ENCODE measurements at places on chromosomes 5 and 9.

GRCh38 chr5:1507014-1507375, 16.8 kb downstream of the LPCAT1 start:
- no peak for DNase-seq

- no peak for DNase-seq
Observed at GRCh38 chr5:111472579-111472978, 39.8 kb downstream of the STARD4 start.

DNA sequence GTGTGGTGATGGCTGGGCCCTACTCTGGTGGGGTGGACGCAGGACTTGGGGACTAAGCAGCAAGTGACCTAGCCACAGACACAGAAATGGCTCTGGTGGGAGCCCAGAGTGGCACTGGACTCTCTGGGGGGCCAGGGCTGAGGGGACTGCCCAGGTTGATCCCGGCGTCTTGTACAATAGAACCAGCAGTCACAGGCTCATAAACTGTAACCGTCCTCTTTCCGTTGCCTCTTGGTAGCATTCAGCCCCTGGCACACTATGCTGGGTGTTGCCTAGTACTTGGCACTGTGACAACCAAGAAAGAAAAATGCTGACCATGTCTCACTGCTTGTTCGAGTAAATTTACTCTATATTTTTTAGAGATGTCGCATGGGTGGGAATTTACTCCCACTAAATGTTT, 80.5 kb downstream of the DAB2IP start:
- no peak for DNase-seq

GRCh38 chr5:25056836-25057235, 412.1 kb upstream of the CDH10 start:
- no peak for DNase-seq

- DNase-seq, result no peak
Observed at GRCh38 chr9:100466829-100467221, 6.1 kb upstream of the TMEFF1 start.

DNA sequence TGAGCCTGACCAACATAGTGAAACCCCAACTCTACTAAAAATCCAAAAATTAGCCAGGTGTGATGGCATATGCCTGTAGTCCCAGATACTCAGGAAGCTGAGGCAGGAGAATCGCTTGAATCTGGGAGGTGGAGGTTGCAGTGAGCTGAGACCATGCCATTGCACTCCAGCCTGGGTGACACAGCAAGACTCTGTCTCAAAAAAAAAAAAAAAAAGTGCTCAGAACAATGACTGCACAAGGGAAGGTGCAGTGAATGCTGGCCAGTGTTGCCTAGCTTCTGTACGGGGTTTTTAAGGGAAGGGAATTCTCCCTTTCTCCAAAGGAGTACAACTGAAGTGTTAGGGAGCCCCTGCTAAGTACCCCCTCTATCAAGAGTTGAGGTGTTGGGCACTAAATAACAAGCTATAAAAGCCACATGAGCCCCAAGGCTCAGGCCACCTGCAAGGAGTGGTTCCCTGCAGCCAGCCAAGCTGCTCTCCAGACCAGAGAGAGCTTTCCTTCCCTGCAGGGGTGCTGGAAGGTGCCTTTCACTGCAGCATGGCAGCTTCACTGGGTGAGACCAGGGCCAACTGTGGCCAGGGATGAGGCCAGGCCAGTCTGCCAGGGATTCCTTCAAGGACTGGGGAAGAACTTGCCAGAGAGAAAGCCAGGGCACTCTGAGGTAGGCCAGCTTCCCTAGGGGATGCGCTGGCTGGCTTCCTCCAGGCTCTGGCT, 14.8 kb downstream of the GADD45G start:
- no peak for DNase-seq

- no peak for DNase-seq
Observed at GRCh38 chr5:15304066-15304731, 195.8 kb upstream of the FBXL7 start.

DNA sequence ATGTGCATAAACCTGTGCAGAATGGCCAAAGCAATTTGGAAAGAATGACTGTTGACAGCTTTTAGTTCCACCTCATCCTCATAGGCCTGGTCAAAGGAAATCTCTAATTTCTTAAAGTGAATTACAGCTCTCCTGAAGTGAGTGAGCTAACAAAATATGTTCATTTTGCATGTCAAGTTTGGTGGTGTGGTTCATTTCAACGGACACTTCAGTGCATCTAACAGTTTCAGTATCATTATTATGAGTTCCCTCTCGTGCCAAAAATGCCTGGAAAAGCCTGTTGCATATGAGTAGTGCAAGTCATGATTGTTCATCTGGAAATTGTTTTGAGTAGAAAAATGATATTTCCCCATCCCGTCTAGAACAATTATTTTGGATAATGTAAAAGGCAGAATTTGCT, 53.2 kb upstream of the HMHB1 start:
- DNase-seq, result no peak

DNA sequence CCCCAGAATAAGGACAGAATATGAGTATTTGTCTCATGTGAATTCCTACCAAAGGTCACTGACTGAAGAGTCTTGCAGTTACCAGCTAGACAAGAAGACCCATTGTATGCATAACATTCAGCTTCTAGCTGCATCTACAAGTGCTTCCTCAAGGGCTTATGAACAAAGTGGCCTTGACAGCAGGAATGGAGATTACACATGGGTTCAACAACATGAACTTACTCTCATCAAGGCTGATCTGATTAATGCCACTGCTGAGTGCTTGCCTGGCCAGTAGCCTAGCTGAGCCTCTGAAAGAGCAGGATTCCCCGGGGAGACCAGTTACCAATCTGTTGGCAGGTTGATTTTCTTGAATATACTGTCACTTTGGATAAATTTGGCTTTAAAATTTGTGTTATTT, 76.7 kb upstream of the CHD1 start:
- no peak for DNase-seq

- DNase-seq, result no peak
Observed at GRCh38 chr5:138491284-138491648, 26.0 kb downstream of the EGR1 start.

DNA sequence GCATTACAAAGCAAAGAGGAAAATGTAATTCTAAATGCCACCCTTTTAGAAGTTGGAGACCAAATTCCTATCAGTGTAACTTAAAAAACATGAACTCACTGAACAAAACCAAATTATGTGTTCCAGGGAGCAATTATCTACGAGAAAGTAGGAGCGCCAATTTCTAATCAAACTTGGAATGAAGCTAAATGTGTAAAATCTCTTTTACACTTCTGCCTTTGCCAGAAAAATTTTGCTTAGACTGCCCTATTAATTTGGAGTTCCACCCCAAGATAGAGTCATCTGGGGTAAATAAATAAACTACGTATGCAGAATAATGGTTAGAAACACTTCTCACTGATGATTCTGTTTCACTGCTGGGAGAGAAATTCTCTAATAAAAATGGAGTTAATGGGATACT, 825.6 kb downstream of the MTRR start:
- no peak for DNase-seq

DNA sequence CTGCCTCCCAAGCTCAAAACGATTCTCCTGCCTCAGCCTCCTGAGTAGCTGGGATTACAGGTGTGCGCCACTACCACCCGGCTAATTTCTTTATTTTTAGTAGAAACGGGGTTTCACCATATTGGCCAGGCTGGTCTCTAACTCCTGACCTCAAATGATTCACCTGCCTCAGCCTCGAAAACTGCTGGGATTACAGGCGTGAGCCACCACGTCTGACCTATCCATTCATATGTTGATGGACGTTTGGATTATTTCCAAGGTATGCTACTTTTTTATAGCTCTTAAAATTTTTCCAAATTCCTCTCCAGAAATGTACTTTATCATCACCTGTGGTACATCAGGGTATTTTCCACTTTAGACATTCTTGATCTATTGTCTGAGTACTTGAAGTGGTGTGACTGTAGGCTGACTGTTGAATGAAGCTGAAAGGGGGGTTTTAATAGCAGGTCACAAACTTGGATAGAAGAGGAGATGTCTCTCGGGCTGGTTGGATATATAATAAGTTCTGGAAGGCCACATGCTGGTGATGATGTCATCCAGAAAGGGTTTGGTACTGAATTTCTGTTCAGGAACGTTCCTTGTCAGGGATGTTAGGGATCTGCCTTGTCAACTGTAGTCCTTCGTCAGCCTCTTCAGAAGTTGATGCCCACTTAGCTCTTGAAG, 7.4 kb downstream of the CTNNA1 start:
- DNase-seq, result peak; percentile 31

DNA sequence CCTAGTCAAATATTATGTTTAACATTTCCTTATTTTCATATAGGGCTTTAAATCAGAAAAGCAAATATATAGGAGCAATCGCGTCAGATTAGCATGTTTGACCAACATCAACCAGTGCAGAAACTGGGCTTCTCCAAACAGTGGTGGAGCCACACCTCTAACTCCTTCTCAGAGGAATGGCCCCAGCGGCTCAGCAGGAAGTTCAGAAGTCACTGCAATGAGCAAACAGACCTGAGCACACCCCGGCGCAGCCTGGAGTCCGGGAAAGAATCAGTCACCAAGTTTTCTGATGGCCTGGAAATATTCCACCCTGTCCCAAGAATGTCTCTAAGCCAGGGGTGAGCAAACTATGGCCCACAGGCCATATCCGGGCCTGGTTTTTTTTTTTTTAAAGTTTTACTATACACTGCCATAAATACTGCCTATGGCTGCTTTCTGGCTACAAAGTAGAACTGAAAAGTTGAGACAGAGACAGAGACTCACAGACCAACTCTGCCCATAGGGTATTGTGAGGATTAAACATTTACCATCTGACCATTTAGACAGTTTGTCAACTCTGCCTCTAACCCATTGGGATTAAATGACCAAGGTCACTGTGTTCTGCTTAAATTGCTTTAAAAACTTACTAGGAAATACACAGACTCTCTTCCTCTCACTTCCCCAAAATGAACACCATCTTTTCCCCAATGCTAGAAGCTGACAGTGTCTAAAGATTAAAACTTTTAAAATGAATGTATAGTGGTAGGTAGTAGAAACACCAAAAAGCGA, 5.4 kb downstream of the GOLM1 start:
- DNase-seq, result no peak

GRCh38 chr5:6029811-6030271, 348.5 kb downstream of the MED10 start:
- DNase-seq, result no peak

GRCh38 chr5:132592521-132592920, 35.7 kb downstream of the RAD50 start:
- DNase-seq, result peak; percentile 42

GRCh38 chr9:101791938-101792337, 53.5 kb upstream of the GRIN3A start:
- peak; percentile 0 for DNase-seq

- no peak for DNase-seq
Observed at GRCh38 chr9:27653246-27653645, 80.0 kb upstream of the C9orf72 start.

GRCh38 chr5:151670083-151670686, 16.5 kb downstream of the SPARC start:
- DNase-seq, result no peak

- DNase-seq, result no peak
Observed at GRCh38 chr9:93300585-93301081, 116.7 kb downstream of the WNK2 start.

DNA sequence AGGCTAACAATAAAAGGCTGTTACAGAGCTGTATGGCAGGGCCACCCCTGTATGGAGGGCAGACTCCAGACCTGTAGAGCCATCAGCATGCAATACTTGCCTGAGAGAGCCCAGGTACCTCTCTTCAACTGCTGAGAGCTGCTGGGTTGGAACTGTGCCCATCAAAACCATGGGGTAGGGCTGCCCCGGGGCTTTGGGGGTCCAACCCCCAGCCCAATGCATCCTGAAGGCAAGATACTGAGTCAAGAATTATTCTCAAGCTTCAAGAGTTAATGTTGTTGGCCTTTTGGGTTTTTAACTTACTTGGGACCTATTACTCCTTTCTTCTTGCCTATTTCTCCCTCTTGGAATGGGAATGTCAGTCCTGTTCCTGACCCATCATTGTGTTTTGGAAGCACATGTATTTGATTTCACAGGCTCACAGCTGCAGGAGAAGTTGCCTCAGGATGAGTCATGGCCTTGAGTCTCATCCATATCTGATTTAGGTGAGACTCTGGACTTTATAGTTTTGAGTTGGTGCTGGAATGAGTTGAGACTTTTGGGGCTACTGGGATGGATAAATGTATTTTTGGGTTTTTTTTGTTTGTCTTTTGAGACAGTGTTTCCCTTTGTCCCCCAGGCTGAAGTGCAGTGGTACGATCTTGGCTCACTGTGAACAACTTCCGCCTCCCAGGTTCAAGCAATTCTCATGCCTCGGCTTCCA, 21.0 kb upstream of the CDK7 start:
- peak; percentile 39 for DNase-seq

DNA sequence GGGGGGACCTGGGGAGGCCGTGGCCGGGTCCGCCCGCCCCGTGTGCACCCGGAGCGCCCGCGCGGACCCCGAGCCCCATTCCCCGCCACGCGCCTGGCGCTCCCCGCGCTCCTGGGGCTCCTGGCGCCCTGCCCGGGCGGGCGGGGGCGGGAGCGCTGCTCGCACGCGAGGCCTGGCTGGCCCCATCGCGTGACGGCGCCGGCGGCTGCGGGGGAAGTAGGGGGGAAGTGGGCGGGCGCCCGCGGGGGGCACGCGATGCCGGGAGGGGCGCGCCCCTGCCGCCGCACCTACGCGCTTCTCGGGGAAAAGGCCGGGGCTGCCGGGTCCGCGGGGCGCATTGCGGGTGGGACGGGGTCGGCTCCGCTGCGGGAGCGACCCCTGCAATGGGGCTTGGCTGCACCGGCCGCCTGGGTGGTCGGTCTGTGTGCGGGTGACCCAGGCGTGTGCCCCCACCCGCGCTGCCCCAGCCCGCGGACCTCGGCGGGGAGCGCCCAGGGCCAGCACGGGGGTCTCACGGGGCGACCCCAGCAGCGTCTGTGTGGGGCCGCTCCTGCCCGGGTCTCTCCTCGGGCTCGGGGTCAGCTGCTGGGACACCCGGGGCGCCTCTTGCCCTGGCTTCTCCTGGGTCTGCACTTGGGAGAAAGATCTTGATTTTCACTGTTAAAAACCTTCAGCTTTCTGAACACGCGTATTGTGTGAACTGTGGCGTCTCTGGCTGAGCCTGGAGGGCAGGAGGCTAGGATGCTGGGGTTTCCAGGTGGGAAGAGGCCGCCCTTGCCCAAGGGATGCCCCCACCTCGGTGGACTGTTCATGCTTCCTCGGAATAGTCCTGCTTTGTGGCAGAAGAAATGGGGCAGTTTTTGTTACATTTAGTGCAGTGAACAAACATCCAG, 52.4 kb downstream of the AHRR start:
- peak; percentile 46 for DNase-seq

- DNase-seq, result no peak
Observed at GRCh38 chr5:59094864-59095263, 512.0 kb downstream of the RAB3C start.

GRCh38 chr5:122401976-122402725, 90.1 kb downstream of the SNCAIP start:
- DNase-seq, result no peak

GRCh38 chr5:87413343-87413645, 564 bp upstream of the CCNH start:
- peak; percentile 15 for DNase-seq

DNA sequence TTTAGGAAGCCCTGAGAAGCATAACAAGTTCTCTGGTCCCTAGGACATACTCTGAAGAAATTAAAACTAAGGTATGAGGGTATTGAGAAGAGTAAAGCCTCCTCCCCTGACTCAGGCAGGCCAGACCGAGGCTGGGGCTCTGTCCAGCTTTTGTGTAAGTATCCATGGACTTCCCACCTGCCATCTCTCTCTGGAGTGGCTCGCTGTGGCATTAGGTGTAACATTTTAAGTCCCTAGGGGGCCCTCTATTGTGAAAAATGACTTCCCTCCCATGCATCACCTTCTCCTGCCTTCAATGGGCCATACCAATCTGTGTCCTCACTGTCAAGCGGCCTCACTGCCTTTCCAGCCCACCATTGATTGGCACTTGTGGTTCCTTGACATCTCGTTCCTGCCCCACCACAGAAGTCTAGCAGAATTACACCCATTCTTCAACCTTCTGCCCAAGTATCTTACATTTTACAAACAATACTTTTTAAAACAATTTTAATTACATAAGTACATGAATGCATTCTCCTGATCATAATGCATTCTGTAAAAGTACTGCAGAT, 205.5 kb downstream of the SLIT3 start:
- no peak for DNase-seq
